PC-9 (cell line): ENCODE measurements at places on chromosomes 13 and 19.
A peak's percentile ranks its signal among the peaks of the same experiment; 100 is the strongest.

DNA sequence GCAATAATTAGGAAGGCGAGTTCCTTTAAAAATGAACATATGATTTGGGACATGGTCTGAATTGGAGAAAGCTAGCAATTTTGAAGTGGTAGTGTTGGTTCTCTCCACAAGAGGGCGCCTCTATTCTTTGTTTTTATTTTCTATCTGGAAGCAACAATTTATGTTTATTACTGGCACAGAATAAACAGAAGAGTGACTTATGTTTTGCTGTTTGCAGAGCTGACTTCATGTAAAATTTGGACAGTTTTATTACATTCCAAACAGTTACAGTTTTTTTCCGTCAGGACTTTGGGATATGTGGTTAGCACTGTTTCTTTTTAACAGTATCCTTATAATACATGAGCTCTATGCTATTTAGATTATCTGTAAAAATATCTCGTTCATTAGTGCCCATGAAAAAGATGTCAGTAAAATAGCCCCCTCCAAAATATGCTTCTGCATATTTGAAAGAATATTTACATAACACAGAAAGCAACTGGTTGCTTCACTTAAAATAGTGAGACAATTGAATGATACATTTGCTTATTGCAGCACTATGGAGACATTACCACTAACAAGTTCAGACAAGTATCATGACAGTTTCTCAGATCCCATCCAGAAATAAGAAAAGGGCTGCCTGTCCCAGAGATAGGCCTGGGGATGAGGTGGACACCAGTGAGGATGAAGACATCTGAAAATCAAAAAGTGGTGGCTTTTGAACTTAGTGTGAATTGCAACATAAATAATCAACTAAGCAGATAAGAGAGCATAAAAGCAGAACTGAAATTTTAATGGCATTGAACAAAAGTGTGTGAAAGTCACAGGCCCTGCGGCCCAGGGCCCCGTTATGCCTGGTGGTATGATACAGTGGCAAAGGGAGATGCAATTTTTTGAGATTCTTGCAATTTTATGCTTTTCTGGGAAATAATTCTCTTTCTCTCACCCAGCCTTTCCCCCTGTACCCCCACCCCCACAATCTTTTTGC lies 32.3 kb upstream of the FGF9 start:
- no peak for DNase-seq

GRCh38 chr19:609004-609346 lies 19.3 kb downstream of the HCN2 start:
- DNase-seq: no peak

DNA sequence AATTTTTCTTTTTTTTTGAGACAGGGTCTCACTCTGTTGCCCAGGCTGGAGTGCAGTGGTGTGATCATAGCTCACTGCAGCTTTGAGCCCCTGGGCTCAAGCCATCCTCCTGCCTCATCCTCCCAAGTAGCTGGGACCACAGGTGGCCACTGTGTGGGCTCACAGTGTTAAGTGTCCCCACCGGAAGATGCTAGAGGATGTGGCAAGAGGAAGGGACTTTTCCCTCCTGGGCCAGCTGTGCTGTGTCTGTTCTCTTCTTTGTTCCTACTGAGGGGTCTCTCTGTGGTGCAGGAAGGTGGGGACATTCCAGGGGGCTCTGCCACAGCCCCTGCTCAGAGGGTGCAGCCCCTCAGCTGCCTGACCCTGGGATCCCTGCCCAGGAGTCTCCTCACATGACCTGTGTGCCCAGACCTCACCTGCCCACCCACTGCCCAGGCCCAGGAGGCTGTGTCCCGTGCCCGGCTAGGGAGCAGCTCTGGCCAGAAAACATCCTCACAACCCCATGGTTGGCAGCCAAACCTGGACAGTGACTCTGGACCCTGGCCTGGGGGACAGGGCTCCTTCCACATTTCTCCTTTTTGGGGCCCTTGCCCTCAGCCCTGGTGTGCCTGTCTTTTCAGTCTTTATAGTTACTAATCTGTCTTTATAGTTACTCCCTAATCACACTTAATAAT lies 14.4 kb upstream of the ANKRD10 start:
- no peak for DNase-seq

DNA sequence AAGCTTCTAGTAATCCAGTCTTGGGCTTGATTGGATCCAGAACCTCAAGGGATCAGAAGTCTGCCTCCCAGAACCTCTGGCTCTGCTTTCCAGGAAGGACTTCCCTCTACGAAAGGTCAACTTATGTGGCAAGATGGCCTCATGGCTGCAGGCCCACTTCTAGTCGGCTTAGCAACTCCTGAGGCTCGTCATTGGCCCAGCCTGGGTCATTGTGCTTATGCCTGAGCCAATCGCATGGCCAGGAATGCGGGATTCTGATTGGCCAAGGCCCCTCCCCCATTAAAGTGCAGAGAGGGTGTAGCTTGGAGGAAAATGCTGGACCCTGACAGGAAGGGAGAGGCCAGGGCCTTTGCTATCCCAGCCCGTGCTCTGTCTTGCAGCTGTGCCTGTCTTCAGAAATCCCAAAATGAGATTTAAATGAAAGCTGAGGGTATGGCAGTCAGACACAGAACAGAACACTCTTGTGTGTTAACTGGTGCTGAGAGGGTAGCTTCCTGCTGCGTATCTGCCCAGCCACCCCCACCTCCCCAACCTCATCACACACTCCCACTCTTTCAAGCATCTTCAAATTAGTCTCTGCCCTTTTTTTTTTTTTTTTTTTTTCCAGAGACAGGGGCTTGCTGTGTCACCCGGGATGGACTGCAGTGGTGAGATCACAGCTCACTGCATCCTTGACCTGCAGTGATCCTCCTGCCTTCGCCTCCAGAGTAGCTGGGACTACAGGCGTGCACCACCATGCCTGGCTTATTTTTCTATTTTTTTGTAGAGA lies 5.5 kb upstream of the CCNE1 start:
- no peak for DNase-seq

DNA sequence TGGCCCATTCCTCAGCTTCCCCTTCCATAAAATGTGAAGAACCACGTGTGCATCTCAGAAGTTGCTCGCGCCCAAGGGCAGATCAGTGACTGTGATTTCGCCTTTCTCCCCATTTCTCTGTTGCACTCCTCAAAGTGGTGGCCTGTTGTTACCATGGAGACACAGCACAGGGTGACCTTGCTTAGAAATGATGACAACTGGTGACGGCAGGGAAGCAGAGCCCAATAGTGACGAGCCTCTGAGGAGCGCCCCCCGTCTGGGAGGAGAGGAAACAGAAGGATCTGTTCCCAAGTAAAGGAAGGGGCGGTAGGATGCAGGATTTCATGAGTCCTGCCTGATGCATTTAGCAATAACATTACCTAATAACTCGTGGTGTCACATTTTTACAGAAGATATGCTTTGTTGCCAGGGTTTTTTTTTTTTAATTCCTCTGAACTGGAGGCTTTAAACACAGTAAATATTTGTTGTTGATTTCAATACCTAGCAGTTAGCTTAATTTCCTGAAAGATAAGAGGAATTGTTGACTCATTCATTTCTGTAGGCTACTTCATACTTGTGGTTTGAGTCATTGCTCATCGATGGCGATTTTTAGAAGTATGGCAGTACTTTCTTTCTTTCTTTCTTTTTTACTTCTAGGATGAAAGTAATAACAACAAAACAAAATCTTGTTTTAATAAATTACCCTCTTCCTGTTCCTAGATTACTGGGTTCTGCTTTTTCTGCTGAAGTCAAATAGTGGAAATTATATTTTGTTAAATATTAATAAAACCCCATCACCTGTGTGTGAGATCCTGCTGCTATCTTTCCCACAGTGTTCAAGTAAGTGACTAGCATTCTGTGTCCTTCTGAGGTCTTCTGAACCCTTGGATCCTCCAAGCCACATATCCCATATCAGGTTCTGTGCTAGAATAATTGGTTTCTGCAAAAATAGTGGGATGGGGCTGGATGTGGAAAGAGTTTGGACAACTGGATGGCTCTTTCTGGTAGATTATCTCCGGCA lies 36.0 kb downstream of the MBNL2 start:
- peak; percentile 71 for DNase-seq

DNA sequence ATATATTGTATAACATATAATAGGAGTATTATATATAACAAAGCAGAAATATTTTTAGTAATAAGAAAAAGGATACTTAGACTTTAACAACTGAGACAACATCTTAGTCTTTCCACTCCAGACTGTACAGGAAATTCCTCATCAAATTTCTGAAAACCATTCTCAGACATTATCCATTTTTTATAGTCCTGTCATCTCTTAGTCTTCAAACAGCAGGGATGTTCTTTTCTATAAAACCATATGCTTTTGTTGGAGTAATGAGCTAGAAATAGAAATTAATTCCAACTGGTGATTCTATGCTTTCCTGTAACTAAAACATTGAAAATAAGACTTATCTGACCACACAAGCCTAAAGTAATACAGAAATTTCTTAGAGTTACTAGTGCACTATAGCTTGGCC lies 82.2 kb upstream of the CSNK1A1L start:
- DNase-seq: no peak

DNA sequence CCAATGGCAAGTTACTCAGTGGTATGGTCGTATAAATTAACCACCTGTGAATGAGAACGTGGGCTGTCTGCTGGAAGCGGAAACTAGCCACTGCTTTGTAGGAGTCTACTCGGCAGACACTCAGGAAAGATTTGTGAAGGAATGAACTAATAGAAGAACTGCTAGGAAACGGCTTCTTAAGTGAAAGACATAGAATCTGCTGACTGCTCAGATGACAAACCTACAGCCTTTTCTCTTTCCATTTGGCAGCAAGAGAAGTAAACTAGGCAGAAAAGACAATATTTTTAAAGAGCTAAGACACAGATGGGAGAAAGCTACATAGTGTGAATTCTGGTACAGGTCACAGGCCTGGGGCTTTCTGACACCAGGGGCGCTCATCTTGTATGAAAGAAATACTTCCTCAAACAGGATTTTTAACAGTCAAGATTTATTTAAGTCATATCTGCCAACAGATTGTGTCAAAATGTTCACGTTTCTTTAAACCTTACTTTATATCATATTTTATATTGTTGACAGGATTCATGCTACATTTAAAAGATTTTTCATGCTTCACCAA lies 78.4 kb downstream of the MIPEP start:
- no peak for DNase-seq

GRCh38 chr13:70505809-70506208 lies 397.6 kb upstream of the KLHL1 start:
- peak; percentile 76 for DNase-seq

DNA sequence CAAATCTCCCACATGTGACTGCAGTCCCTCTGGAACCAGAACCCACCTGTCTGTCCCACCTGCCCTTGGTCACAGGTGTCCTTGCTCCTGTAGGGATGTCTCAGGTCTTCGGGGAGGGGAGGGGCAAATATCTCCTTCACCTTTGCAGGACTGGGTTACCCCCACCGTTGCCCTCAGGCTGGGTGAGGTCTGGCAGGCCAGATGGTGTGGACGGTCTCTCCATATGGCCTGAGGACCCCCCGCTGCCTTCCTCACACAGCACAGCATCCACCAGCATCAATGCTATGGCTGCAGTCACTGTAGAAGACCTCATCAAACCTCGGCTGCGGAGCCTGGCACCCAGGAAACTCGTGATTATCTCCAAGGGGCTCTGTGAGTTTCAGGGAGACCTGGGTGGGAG lies 10.0 kb downstream of the SLC5A5 start:
- no peak for DNase-seq

GRCh38 chr19:3133793-3134116 lies 2.1 kb upstream of the GNA15 start:
- no peak for DNase-seq

GRCh38 chr13:42283574-42283973 lies 11.6 kb downstream of the AKAP11 start:
- no peak for DNase-seq

DNA sequence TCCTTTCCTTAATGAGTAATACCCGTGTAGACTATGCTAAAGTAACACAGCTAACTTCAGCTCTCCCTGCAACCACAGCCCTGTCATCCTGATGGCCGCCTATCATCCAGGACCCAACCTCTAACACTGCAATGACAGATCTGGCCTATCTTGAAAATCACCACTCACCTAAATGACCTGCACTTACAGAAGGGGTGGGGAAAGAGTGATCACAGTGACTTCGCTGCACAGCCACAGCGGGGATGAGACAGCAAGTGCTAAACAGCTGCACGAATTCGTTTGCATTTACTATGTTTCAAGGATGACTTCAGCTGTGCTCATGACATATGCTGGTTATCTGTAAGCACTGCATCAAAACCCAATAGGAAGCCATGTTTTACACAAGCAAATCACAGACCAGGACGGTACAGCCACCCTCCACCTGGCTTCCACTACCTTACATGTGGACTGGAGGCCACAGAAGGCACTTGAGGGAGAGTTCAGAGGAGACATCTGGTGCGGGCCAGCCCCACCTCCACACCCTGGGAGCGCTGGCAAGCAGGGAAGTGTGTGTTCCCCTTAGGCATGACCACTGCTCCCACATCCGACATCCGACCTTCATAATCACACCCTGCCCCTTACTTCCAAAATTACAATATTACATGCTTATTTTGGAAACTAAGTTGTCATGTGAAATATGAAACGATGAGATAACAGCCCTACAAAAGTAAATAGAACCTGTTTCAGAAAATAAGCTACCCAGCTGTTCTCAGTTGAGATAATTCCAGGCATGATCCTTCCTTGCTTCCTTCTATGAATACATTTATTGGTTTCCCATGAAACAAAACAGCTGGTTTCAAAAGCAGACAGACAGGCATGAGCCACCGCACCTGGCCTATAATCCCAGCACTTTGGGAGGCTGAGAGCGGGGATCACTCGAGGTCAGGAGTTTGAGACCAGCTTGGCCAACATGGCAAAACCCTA lies 95.7 kb downstream of the STK24 start:
- no peak for DNase-seq

GRCh38 chr13:43269037-43269481 lies 245.7 kb downstream of the DNAJC15 start:
- DNase-seq: peak; percentile 57

- DNase-seq: no peak
These were observed 245.0 kb downstream of the MTUS2 start for GRCh38 chr13:29065142-29065541.

DNA sequence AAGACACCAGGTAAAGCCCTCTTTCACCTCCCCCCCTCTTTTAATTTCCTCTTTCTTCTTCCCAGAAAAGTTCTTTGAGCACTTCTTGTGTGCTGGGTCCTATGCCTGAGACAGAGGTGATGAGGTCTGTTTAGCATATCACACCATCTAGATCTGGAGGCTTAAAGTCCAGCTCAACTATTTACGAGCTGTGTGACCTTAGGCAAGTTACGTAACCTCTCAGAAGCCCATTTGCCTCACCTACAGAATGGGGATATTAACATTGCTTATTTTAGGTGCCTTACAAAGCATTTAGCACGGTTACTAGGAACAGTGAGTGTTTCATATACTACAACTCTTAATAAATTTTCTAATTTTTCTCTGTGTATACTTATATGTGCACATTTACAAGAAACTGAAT lies 47.7 kb downstream of the ADGRE1 start:
- DNase-seq: no peak

GRCh38 chr19:3740431-3740830 lies 21.1 kb downstream of the APBA3 start:
- no peak for DNase-seq
